ENCODE measurements at places on chromosomes 5 and 9.

DNA sequence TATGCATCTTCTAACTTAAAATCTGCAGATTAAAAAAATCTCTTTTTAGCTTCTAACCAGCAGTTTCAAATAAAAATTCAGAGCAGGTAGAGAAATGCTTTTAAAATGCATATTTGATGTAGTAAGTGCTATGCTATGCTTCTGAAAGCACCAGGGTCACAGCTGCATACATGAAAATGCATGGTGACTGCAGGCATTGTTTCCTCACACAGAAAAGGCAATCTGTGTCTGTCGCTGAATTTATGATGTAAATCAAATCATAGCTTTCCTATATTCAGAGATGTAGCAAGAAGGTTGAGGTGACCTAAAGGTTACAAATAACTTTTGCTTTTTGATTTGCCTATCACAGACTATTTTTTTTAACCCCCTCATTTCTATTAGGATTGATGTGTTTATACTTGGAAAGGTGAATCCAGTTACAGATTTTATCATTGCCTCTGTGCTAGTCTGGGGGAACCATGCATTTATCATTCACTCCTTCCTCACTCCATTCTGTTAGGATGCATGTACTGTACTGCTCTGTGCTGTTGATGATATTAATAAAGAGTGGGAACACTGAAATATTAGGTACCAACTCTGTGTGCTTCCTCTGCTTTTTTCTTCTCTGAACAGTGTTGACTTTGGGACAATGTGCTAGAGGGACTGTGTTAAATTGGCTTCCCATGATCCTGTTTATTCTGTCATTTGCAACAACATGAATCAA is 65.6 kb downstream of the FOCAD start:
- DNase-seq, result no peak

DNA sequence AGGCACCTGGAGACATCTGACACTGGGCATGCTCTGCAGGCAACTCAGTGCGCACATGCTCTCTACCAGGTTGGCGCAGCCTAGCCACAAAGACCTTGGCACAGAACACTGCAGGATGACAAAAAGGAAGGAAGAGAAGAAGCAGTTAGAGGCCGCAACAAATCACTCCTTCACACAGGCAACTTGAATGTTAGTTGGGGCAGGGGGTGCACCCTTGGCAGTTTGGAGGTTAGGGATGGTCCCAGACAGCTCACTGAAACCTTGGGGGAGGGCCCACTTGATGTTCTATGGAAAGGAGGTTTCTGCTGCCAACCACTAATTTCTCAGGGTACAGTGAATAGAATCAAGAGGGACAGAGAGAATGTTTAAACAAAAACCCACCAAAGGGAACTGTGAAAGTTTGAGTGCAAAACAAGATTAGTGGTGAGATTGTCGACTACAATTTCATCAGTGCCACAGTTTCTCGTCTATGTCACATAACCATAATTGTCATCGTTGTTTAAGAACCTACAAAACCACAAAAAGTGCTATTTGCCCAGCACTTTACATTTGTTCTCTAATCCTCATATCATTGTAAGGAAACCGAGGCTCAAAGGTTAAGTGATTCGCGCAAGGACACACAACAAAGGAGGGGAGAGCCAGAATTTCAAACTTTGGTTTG is 48.7 kb downstream of the FBXW11 start:
- peak; percentile 71 for DNase-seq

- DNase-seq, result no peak
Measured at GRCh38 chr9:116958881-116959280, 271.8 kb downstream of the TRIM32 start.

- no peak for DNase-seq
Measured at GRCh38 chr9:131698618-131698985, 41.3 kb downstream of the RAPGEF1 start.

GRCh38 chr5:132772291-132773070 is 4.6 kb downstream of the SEPTIN8 start:
- DNase-seq, result no peak

- DNase-seq, result no peak
Measured at GRCh38 chr9:86741311-86742208, 205.7 kb downstream of the GAS1 start.

- no peak for DNase-seq
Measured at GRCh38 chr9:88319936-88320747, 68.1 kb upstream of the SPIN1 start.

- DNase-seq, result no peak
Measured at GRCh38 chr9:129166623-129167557, 11.2 kb downstream of the IER5L start.

GRCh38 chr9:37029776-37030610 is 4.1 kb downstream of the PAX5 start:
- no peak for DNase-seq

DNA sequence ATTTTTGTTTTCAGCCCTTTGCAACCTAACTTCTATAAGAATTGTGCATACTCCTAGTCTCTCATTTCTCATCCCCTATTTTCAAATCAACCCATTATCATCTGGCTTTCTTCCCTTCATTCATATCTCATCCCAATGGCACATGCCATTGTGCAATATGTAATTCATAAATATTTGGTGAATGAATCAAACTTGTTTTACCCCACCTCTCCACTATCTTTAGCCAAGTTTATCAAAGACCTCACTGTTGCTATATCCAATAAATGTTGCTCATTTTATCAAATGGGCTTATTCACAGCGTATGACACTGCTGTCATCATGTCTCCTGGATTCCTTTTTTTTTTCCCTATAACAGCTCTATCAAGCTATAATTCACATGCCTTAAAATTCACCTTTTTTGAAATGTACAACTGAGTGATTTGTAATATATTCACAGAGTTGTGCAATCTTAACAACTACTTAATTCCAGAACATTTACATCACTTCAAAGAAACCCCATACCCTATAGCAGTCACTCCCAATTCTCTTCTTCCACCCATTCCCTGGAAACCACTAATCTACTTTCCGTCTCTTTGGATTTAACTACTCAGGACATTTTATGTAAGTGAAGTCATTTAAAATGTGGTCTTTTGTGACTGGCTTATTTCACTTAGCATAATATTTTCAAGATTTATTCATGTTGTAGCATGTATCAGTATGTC is 214.4 kb upstream of the PAPPA start:
- DNase-seq, result no peak

DNA sequence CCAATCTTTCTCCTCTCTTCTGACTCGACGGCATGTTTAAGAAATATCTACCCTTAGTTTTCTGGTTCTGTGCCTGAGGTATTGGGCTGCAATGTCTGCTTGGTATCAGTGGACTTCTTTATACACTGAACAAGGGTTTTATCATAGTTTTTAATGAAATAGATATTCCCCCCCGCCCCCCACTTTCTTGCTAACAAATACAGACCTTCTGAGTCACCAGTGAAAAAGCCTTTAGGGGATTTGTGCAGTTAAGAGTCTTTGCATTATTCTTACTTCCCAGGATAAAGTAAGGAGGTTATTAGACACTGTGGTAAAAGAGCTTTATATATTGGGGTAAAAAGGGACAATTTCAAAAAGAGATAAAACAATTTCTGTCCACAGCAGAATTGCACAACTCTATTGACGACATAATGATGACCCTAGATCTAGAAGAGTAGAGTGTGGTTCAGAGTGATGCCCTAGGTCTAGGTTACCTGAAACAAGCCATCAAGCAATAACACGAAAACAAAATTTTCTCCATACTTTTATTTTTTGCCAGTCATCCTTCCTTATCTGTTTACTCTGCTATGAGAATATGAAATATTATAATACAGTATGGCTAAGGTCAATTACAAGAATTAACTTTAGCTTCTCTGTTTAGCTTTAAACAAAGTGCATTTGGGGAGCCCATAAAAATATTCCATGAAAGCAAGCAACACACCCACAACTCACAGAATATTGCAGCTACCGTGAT is 110.7 kb downstream of the PLK2 start:
- no peak for DNase-seq

DNA sequence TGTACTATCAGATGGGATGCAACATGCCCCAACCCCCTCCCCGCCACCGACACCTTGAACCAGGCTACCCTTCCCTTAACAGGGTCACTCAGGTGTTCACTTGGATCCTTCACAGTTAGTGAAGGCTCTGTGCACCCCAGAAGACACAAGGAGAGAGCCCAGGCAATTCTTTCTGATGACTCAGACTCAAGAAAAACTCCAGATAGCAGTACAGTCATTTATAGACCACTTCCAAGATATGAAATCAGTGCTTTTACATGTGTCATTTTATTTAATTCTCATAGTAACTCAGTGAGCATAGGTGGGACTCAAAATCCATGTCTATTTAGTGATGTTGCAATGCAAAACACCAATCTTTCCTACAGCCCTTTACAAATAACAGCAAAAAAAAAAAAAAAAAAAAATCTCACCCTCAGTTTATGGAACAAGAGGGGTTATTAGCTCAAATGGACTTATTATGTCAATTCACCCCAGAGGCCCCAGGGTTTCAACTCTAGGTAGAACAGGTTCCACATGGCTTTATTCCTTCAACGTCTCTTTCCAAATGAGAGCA is 71.9 kb downstream of the FOXD1 start:
- DNase-seq, result no peak

GRCh38 chr5:34502581-34502980 is 153.5 kb upstream of the RAI14 start:
- DNase-seq, result no peak

DNA sequence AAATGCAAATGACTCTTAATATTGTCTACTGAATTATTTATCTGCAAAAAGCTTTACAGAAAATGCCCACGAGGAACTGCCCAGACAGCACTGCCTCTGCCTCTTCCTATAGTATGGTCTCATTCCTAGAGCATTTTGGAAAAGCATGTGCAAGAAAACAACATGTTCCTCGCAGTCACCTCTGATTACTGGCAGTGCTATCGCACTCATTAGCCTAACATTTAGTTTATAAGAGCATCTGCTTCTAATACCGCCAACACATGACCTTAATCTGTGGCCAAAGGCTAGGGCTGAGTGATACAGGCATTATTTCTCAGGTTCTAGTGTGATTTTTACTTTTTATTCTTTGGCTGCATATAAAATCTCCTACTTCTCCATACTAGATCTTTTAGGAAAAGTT is 259.2 kb downstream of the FBXL17 start:
- DNase-seq, result no peak

GRCh38 chr5:951940-952596 is 56.5 kb upstream of the NKD2 start:
- DNase-seq, result no peak

DNA sequence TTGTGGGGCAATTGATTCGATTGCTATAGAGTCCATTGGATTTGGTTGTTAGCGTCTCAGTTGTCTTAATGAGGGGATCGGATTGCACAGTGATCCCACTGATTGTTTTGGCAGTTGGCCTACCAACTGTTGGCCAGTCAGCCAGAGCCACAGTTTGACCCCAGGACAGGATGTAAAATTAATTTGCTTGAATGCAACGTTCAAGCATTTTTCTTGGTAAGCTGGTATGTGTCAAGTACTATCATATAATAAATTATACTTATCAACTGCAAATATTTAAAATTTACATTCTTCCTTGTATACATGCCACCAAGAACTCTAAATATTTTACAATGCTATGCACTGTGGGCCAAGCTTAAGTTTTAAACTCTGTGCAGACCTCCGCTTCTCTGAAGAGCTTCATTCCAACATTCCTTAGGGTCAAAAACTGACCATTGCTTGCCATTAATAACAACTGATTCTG is 80.4 kb upstream of the OSMR start:
- DNase-seq, result no peak

GRCh38 chr9:136798708-136799078 is 2.6 kb downstream of the CCDC183 start:
- no peak for DNase-seq

- DNase-seq, result no peak
Measured at GRCh38 chr9:113648048-113648447, 184.5 kb downstream of the RGS3 start.

GRCh38 chr5:33801292-33801691 is 90.5 kb downstream of the ADAMTS12 start:
- DNase-seq, result no peak

DNA sequence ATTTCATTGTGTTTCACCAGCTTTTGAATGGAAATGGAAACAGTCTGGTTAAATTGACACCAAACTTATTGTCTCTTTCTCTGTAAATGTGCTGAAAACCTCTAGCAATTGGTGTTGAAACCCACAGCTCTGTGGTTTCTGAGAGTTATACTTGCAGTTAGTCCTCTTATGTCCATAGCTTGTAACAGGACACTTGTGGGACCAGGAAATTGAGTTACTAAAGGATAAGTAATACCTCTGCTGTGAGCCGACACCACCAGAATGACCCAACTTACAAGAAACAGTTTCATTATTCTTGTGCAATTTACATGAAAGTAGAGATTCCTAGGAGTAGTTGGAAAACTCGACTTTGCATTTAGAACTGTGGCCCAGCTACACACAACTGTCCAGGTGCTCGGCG is 191.5 kb downstream of the CFAP90 start:
- no peak for DNase-seq

GRCh38 chr5:142426129-142427014 is 101.6 kb upstream of the SPRY4 start:
- peak; percentile 12 for DNase-seq
